ENCODE measurements at places on chromosomes 3 and 15.

GRCh38 chr3:188165596-188165995 lies 11.6 kb downstream of the LPP start:
- no peaks in the 10 kb centered on the region for H3K27me3 ChIP-seq
- peaks cover 19% of the 10 kb centered on the region for H3K4me1 ChIP-seq
- H3K4me3 ChIP-seq: no peak overlapping the region

DNA sequence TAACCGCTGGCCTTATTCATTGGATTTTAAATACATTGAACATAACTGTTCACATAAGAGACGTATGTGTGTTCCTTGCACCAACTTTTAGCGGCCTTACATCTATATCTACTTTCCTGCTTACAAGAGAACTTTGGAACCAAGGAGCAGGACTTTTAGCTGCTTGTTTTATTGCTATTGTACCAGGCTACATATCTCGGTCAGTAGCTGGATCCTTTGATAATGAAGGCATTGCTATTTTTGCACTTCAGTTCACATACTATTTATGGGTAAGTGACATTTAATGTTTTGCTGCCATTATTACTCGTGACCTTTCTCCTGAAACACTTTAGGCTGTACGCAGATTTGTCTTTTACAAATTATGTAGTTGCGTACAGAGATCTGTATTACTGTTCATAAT lies 47.1 kb downstream of the STT3B start:
- DNase-seq: no peak
- H3K4me1 ChIP-seq: no peaks in the 10 kb centered on the region
- no peaks in the 10 kb centered on the region for H3K27me3 ChIP-seq
- H3K27ac ChIP-seq: no peak overlapping the region

DNA sequence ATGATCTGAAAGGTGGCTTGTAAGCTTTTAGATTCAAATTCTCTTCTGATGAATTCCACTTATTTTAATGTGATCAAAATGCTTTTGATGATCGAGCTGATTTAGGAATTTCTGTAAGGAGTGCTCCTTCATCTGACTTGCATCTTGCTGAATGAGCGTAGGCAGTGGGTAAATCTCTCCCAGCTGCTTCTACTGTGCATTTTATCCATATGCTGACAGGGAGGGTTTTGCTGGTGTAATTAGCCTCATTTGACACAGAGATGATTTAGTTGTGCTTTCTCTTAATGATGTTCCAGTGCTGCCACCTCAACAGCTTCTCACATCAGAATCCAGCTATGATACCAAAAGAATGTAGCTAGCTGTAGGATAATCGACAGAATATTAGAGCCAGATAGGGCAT lies 3.8 kb upstream of the LMOD3 start:
- no peak overlapping the region for H3K4me3 ChIP-seq
- no peaks in the 10 kb centered on the region for H3K36me3 ChIP-seq
- H3K27me3 ChIP-seq: no peaks in the 10 kb centered on the region
- no peak overlapping the region for H3K27ac ChIP-seq

DNA sequence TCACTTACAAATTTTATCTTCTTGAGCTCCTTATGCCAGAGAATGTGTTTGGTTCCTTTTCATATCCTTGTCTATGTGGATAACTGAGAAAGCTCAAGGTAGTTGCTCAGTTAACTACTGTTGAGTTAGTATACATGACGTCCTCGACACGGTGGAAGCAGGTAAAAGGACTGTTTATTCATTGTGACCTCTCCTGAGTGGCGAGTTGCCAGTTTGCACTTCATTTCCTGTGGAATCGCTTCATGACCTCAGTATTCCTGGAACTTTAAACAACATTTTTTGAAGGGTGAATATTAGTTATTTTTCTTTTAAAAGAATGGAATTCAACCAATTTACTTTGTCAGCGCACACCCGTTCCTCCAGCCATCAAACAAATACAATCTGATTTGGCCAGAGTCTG lies 1.2 kb upstream of the TPRG1 start:
- no peaks in the 10 kb centered on the region for H3K27me3 ChIP-seq
- DNase-seq: no peak
- peaks cover 3% of the 10 kb centered on the region for H3K4me1 ChIP-seq
- no peak overlapping the region for H3K27ac ChIP-seq

DNA sequence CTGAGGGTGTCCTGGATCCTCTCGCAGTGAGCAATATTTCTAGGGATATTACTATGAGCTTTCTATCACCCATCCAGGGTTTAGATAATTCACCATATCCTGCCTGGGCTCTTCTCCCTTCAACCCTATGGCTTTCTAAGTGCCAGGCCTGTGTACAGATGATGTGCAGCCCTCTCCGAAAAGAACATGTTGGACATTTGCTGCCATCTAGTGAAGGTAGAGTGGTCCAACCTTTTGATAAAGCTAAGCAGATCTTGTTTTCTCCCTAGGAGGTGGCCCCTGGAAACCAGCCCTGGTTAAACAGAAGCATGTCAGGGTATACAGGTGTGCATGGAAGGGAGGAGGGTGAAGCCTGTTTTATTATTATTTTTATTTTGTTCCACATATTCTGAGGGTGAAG lies 27.9 kb upstream of the SCN10A start:
- H3K4me3 ChIP-seq: no peak overlapping the region
- H3K27ac ChIP-seq: no peak overlapping the region
- H3K4me1 ChIP-seq: no peaks in the 10 kb centered on the region
- DNase-seq: no peak
- H3K27me3 ChIP-seq: peaks cover 7% of the 10 kb centered on the region
- H3K36me3 ChIP-seq: no peaks in the 10 kb centered on the region

GRCh38 chr3:53350652-53351051 lies 3.3 kb upstream of the DCP1A start:
- H3K4me1 ChIP-seq: peaks cover 2% of the 10 kb centered on the region
- H3K27ac ChIP-seq: no peak overlapping the region
- no peak for DNase-seq
- H3K27me3 ChIP-seq: no peaks in the 10 kb centered on the region
- H3K4me3 ChIP-seq: no peak overlapping the region

- H3K4me3 ChIP-seq: no peak overlapping the region
- no peaks in the 10 kb centered on the region for H3K36me3 ChIP-seq
- H3K27ac ChIP-seq: no peak overlapping the region
- no peak for DNase-seq
These were observed 251.3 kb upstream of the GBE1 start for GRCh38 chr3:82012775-82013174.
